ENCODE measurements at places on chromosomes 2 and 18. TPM values are rescaled to one million over a fixed set of nuclear protein-coding genes. Genes with fewer than 3 reads are reported as not detected.

GRCh38 chr2:143736904-143737303 lies 607.7 kb downstream of the ARHGAP15 start:
- DNase-seq, result no peak

DNA sequence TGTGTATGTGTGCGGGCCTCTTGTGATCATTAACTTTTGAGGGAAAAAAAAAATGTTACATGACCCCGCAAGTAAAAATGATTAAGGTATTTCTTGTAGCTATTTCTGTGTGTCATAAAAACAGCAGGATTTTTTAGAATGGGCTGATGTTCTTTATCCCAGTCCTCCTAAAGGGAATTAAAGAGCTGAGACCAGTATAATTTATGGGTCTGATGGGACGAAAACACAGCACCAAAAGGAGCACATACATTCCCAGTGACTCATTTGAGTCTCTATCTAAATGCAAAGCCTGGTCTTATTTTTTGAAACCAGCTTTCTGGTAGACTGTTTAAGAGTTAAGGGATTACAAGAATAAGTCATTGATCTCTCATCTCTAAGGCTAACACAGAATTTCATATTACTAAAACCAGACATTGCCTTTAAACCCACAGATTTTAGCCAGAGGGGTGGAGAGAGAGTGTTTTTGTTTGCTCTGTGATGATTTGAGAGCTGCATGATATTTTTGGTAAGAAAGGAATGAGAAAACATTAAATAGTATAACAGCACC lies 342.3 kb upstream of the EPHA4 start:
- DNase-seq, result no peak

DNA sequence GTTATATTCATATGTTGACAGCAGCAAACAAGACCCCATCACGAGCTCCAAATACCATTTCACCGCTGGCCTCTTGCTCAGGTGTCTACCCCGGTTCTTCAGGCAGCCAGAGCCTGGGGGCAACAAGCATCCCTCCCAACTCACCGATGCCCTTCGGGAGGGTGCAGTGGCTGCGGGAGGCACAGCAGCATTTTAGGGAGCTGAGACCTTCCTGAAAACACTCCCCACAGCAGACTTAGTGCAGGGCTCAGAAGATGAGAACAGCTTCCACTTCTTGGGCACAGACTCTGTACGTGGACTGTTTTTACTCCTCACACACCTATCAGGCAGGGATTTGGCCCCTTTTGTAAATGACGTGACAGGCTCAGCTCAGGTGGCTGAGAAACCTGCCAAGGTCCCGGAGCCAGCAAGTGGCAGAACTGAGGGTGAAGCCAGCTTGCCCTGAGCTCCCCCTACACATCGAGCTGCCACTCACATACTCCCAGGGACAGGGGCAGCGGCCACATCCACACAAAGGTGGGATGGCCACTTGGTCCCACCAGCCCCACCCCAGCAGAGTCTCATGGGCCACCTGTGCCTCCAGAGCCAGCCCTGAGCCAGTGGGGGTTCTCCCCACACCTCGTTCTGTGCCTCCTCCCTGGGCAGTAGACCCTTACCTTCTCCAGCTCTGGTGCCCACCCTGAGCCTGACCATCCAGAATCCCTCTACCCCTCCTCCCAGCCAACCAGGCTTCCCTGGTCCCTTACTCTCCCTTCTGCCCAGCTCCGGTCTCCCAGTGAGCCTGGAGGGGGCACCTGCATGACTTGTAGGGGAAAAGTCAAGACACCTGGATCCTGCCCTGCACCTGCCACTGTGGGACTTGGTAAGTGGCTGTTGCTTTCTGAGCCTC lies 28.5 kb downstream of the CYP27C1 start:
- no peak for DNase-seq

The ICA1L gene
- polyA plus RNA-seq, result 24.9 TPM

The CAVIN2 gene
- 41.6 TPM for polyA plus RNA-seq

The DOK6 gene
- polyA plus RNA-seq, result 17.1 TPM

The CNDP2 gene
- polyA plus RNA-seq, result 290 TPM

The MYO7B gene
- polyA plus RNA-seq, result 22.2 TPM

Data from renal cortex interstitium (tissue), 15 donors.